ENCODE measurements at places on chromosomes 3 and 15. TPM values are rescaled to one million over a fixed set of nuclear protein-coding genes. Genes with fewer than 3 reads are reported as not detected.

The SCN10A gene
- not detected for total RNA-seq

The SEC11A gene
- 205 TPM for total RNA-seq

The UBE2E1 gene
- 87.8 TPM for total RNA-seq

The DUOXA2 gene
- not detected for total RNA-seq

The CADPS gene
- total RNA-seq = 2.7 TPM

DNA sequence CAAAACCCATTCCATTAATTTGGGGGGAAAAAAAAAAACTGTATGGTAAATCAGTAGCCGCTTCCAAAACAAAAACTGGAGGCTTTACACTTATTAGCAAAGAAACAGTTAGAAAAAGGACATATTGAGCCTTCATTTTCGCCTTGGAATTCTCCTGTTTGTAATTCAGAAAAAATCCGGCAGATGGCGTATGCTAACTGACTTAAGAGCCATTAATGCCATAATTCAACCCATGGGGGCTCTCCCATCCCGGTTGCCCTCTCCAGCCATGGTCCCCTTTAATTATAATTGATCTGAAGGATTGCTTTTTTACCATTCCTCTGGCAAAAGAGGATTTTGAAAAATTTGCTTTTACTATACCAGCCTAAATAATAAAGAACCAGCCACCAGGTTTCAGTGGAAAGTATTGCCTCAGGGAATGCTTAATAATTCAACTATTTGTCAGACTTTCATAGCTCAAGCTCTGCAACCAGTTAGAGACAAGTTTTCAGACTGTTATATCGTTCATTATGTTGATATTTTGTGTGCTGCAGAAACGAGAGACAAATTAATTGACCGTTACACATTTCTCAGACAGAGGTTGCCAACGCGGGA is 9.4 kb upstream of the RPL24 start:
- H3K36me3 ChIP-seq = no peaks in the 10 kb centered on the region
- peaks cover 20% of the 10 kb centered on the region for H3K4me1 ChIP-seq
- H3K4me3 ChIP-seq = no peak overlapping the region
- no peak overlapping the region for H3K27ac ChIP-seq
- DNase-seq = no peak

DNA sequence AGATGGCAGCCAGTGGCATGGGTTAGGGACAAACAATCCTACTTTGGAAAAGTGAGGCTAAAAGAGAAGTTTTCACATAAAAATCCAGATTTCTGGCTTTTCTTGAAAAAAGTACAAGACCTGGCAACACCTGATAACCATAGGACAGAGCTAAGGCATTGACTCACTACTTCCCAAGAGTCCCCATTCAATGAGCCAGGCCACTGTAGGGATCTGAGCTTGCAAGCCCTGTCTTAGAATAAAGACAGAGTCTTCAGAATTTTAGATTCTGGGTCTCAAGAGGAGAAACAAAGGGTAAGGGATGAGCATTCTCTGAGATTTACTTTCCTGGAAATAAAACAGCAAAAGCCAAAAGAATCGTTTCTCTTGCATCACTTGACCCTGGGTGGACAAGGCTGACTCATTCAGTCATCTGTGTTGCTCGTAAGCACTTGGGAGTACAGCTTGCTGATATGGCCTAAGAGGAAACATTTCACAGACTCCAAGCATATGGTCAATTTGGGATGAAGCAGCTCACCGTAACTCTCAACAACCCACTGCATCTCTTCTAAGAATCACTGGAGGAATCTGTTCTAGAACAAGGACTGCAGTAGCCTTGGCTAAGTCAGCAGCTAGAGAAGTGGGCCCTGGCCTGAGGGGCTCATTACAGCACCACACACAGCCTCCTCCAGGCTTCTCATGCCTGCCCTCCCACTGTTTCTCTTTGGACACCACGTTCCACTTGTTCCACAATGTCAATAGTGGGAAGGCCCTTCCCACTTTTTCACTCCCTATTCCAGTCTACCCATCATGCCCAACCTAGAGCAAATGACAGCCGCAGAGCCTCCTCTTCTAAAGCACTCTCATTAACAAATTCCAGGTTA is 86.2 kb downstream of the RFTN1 start:
- no peaks in the 10 kb centered on the region for H3K27me3 ChIP-seq
- peaks cover 9% of the 10 kb centered on the region for H3K36me3 ChIP-seq
- peak overlapping the region; percentile 68 for H3K27ac ChIP-seq
- H3K4me1 ChIP-seq = peaks cover 48% of the 10 kb centered on the region
- no peak for DNase-seq

- H3K4me3 ChIP-seq = no peak overlapping the region
- no peak overlapping the region for H3K27ac ChIP-seq
- no peak for DNase-seq
- no peaks in the 10 kb centered on the region for H3K4me1 ChIP-seq
- H3K27me3 ChIP-seq = peaks cover 15% of the 10 kb centered on the region
Measured at GRCh38 chr3:10777627-10778026, 38.4 kb upstream of the SLC6A11 start.

- H3K4me1 ChIP-seq = no peaks in the 10 kb centered on the region
- no peaks in the 10 kb centered on the region for H3K27me3 ChIP-seq
- no peak for DNase-seq
Measured at GRCh38 chr15:71480556-71480955, 329.8 kb upstream of the NR2E3 start.

- no peaks in the 10 kb centered on the region for H3K27me3 ChIP-seq
- H3K4me3 ChIP-seq = no peak overlapping the region
- DNase-seq = no peak
- no peak overlapping the region for H3K27ac ChIP-seq
- peaks cover 9% of the 10 kb centered on the region for H3K4me1 ChIP-seq
Measured at GRCh38 chr3:71369701-71370391, 213.7 kb downstream of the FOXP1 start.

DNA sequence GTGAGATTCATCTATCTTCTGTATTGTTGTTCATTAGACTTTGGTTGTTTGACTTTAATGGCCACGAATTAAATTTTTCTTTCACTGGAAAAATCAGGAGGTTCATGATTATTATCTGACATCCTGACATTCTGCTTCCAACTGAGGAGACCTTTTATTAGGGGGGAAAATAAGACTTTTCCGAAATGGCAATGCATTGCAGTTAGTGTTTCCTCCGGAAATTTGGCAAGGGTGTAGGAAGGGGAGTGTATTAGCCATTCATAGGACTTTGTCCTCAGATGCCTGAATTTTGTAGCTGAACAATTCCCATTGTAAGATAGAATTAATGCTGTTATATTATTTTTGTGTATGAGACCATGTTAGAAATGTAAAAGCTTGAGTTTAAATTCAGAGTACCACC is 450.6 kb upstream of the TGFBR2 start:
- H3K27me3 ChIP-seq = no peaks in the 10 kb centered on the region
- no peak overlapping the region for H3K4me3 ChIP-seq
- H3K36me3 ChIP-seq = no peaks in the 10 kb centered on the region
- DNase-seq = no peak

GRCh38 chr3:73516631-73517030 is 108.1 kb downstream of the PDZRN3 start:
- DNase-seq = peak; percentile 56
- H3K36me3 ChIP-seq = no peaks in the 10 kb centered on the region
- no peak overlapping the region for H3K27ac ChIP-seq

DNA sequence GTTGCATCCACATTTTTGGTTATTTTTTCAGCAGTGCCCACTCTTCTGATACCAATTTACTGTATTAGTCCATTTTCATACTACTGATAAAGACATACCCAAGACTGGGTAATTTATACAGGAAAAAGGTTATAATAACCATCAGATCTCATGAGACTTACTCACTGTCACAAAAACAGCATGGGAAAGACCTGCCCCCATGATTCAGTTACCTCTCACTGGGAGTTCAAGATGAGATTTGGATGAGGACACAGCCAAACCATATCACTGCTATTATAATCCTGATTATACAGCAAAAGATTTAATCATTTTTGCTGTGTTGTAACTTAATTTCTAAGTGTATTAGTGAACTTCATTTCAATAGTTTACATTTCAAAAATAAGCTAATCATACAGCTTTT is 6.6 kb downstream of the ZBED2 start:
- no peaks in the 10 kb centered on the region for H3K4me1 ChIP-seq
- no peaks in the 10 kb centered on the region for H3K36me3 ChIP-seq

- peaks cover 34% of the 10 kb centered on the region for H3K4me1 ChIP-seq
- peak; percentile 66 for DNase-seq
- H3K27ac ChIP-seq = peak overlapping the region; percentile 42
- no peaks in the 10 kb centered on the region for H3K27me3 ChIP-seq
- peak overlapping the region; percentile 32 for H3K4me3 ChIP-seq
Measured at GRCh38 chr3:69410301-69410700, 24.4 kb upstream of the FRMD4B start.

- no peak overlapping the region for H3K27ac ChIP-seq
- DNase-seq = no peak
- no peaks in the 10 kb centered on the region for H3K27me3 ChIP-seq
- no peak overlapping the region for H3K4me3 ChIP-seq
Measured at GRCh38 chr15:66921319-66921915, 144.0 kb upstream of the SMAD3 start.

DNA sequence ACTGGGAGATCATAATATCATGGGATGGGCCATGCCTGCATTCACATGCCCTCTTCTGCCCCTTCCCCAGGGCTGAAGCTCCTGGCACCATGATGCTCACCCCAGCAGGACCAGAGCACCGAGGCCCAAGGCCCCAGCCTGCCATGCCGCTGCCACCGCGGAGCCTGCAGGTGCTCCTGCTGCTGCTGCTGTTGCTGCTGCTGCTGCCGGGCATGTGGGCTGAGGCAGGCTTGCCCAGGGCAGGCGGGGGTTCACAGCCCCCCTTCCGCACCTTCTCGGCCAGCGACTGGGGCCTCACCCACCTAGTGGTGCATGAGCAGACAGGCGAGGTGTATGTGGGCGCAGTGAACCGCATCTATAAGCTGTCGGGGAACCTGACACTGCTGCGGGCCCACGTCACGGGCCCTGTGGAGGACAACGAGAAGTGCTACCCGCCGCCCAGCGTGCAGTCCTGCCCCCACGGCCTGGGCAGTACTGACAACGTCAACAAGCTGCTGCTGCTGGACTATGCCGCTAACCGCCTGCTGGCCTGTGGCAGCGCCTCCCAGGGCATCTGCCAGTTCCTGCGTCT is 5.6 kb downstream of the PLXNA1 start:
- no peaks in the 10 kb centered on the region for H3K27me3 ChIP-seq
- no peak for DNase-seq
- no peak overlapping the region for H3K4me3 ChIP-seq

DNA sequence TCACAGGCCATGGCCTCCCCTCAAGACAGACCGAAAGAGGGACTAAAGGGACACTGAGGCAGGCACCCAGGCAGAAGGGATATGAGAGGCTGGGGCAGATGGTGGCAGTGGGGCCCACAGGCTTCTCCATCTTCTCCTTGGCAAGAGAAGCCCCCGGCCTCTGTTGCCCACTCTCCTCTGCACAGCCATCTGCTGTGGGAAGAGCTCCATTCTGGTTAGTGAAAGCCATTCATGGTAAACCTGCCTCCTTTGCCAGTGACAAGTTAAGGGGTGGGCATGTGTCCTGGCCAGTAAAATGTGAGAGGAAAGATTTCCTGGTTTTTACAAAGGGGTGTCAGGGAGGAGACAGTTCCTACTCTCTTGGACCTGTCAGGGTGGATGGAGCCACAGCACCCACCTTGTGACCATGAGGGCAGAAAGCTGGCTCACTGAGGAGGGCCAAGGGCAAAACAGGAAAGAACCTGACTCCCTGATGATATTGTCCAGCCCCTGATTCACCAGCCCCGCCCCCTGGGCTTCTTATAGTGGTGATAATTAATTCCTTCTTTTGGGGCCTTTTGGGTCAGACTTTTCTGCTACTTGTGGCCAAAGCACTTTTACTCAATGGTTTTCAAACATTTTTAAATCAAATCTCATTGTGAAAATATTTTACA is 130.4 kb upstream of the SMAD3 start:
- no peak for DNase-seq
- no peaks in the 10 kb centered on the region for H3K36me3 ChIP-seq
- H3K27ac ChIP-seq = no peak overlapping the region
- no peak overlapping the region for H3K4me3 ChIP-seq
- H3K4me1 ChIP-seq = peaks cover 22% of the 10 kb centered on the region
